ENCODE measurements at places on chromosomes 5 and 9.

DNA sequence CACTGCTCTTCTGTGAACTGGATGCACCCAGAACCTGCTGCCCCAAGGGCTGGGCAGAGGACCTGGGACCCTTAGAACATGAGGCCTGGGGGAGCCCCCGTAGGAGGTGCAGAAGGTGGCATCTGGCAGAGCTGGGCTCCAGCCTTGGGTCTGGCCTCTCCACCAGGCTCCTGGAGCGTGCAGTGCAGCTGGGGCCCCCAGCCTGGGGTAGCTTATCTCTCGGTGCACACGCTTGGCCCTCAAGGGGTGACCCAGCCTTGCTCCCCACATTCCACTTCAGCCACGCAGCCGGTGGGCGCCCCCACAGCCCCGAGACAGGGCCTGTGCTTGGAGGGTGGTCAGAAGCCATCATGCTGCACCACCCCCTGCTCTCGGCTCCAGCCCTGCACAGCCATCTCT lies 5.6 kb upstream of the NR5A1 start:
- no peak for DNase-seq

- no peak for DNase-seq
These were observed 243.8 kb downstream of the ADAMTSL1 start for GRCh38 chr9:18717759-18718158.

DNA sequence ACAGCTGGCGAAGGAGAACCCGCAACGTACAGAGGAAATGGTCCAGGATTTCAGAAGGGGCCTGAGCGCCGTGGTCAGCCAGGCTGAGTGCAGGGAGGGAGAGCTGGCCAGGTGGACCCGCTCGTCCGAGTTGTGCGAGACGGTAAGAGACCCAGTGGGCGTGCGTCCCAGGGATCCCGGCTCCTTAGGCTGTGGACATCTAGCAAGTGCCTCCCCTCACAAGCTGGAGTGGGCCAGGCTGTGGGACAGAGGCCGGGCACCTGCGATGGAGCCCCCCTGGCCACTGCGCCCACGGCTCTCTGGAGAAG lies 29.5 kb upstream of the LRRC14B start:
- no peak for DNase-seq

- no peak for DNase-seq
These were observed 578.4 kb downstream of the CDK5RAP2 start for GRCh38 chr9:120001536-120001935.

GRCh38 chr5:126186210-126186609 lies 237.0 kb upstream of the GRAMD2B start:
- no peak for DNase-seq

- no peak for DNase-seq
These were observed 24.2 kb downstream of the HOMER1 start for GRCh38 chr5:79489773-79490172.

- no peak for DNase-seq
These were observed 172.4 kb downstream of the SYK start for GRCh38 chr9:90974016-90974415.

DNA sequence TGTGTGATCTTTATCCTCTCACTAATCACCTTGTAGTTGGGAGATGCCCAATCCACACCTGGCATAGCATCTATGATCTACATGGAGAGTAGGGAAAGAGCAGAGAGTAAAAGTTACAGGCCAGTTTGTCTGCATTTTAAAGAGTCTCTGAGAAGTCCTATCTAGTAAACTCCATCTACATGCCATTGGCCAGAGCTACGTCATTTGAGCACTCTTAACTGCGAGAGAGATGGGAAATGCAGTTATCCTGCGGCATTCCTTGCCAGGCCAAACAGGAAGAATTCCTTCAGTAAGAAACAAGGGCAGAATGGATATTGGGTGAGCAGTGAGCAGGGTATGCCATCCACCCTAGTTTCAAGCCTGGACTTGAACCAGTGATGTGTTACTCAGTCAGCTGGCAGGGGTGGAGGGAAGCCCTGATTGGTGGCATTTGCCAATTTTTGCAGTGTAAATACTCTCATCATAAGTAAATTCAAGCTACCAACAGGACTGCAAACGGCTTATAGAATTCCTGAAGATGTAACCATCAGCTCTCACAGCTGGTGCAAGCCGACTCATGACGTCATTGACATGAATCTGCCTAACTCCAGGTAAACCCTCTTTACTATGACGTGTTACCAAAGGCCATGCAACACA lies 156.8 kb upstream of the MSX2 start:
- no peak for DNase-seq

DNA sequence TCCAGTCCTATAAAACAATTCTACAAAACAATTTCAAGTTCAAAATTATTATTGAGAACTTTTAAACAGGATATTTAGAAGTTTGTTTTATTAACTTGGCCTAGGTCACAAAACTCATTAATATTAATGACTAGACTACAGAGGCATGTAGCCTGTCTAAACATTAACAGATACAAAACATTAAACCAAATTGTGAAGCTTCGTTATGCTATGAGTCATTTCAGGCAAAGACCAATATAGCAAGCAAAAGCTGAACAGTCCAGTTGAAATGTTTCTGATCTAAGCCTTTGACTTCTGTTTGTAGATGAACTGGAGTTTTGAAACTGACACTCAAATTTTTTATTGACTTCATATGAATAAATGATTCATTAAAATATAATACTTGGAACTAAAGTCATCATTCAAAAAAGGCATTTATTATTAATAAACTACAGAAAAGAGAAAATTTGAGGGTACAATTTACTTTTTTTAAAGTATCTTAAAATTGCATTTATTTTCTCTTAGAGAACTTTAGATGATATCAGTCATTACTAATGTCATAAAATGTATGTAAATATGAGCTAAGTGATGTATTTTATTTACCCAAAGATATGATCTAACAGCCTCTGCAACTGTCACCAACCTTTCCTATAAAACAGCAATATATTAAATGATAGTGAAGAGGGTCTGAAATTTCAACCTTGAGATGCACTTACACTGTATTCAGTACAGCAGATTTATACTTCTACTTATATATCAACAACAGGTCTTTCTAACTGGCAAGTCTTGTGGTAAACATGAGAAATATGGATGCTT lies 188.8 kb downstream of the COMMD10 start:
- DNase-seq = no peak

- DNase-seq = no peak
These were observed 1.6 kb downstream of the BRINP1 start for GRCh38 chr9:119367683-119368075.

DNA sequence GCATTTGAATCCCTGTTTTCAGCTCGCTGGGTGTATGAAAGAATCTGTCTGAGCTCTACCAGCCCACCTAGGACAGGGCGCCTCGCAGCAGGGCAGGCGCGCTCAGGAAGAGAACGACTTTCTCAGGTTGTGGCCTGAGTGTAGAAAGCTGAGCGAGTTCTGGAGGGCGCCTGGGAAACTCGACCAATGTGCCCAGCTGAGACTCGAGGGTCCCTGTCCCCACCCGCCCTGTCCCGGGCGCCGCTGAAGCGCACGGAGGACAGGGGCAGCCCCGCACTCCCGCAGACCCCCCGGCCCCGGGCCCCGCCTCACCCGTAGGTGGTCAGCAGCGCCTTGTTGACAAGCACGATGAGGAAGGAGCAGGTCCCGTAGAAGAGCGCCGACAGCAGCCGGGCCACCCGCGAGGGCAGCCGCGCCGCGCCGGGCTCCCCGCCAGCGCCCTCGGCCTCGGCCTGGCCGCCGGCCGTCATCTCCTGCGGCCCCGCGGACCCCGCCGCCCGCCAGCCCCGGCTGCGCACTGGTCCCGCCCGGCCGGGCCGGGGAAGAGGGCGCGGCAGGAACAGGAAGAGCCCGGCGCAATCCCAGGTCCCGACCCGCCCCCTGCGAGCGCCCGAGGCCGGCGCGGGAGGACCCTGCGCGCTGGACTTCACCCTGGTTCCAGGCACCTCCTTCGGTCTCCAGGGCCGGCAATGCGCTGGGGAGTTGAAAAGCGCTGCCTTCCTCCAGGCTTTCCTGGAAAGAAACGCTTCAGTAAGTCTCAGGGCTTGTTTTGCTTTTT lies at the start of gene SLC35D2:
TSS of gene SLC35D2 (minus strand) at position 547 of the 778 bp plus-strand sequence. CDS start at position 470, 77 bp downstream.
- no peak for DNase-seq

DNA sequence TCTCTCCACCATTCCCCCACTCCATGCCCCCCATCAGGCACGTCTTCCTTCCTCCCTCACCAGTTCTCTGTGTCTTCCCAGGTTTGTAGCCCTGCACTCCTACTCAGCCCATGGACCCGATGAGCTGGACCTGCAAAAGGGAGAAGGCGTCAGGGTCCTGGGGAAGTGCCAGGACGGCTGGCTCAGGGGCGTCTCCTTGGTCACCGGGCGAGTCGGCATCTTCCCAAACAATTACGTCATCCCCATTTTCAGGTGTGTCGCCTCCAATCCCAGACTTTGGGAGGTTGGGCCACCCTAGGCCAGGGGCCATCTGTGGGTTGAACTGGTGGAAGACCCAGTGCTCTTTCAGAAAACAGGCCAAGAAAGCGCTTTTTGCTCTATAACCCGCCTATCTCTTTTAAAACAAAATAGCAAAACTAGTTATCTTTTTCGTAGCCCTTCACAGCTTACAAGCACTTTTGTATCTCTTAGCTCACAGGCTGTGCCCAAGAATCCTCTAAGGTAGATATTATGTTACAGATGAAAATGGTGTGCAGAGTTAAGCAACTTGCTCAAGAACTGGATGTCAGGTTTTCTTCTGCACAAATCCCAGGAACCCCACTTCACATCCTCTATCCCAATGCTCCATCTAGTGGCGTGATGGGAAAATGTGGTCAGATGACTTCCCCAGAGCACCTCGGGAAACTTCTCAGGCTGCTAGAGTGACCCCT lies 56.2 kb downstream of the PLAC8L1 start:
- peak; percentile 62 for DNase-seq

- no peak for DNase-seq
These were observed 33.1 kb downstream of the RASA1 start for GRCh38 chr5:87300744-87301143.

- no peak for DNase-seq
These were observed 13.2 kb downstream of the CMYA5 start for GRCh38 chr5:79702606-79703380.

DNA sequence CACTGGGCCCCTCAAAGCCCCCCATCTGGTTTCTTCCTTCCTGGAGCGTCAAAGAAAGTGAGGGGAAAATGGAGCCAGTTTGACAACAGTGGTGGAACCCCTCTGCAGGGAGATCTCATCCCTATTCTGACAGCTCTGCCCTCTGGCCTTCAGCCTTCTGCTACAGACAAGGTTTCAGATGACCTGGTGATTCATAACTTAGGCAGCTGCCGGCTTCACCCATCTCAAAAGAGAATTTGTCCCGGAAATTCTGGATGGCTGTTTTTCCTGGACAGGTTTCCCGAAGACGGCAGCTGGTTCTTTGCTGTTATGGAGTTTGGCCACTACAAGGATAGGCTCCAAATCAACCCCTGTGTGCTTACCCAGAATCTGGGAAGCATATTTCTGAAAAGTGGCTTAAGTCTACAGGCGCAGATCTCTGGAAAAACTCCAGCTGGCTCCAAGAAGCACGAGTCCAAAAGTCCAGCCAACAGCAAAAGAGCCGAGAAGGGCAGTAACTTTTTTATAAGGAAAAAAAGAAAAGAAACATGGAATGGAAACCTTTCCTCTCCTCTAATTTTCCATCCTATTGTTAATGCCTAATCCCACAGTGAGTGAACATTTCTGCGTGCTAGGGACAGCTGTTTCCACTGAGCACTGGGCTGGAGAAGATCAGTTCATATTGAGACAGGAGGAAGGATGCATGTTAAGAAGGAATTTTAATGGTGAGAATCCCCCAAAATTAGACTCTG lies 54.5 kb downstream of the ZNF366 start:
- DNase-seq = no peak

GRCh38 chr9:131627648-131628458 lies 82.5 kb downstream of the PRRT1B start:
- no peak for DNase-seq

DNA sequence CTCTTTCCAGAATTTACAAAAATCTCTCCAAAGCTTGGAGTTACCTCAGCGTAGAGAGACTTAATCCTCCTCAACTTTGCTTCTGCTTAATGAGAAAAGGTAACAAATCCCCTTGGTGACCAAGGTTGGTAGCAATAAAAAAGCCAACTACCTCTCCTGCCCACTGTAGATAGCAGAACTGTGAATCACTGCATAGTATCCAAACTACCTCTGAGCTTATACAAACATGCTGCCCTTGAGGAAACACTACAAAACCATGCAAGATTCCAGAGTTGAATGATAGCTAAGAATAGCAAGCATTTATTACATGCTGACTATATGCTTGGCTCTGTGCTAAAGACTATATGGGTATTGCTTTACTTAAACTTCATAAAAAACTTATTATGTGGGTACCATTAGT lies 2.8 kb upstream of the ADAMTS12 start:
- no peak for DNase-seq

DNA sequence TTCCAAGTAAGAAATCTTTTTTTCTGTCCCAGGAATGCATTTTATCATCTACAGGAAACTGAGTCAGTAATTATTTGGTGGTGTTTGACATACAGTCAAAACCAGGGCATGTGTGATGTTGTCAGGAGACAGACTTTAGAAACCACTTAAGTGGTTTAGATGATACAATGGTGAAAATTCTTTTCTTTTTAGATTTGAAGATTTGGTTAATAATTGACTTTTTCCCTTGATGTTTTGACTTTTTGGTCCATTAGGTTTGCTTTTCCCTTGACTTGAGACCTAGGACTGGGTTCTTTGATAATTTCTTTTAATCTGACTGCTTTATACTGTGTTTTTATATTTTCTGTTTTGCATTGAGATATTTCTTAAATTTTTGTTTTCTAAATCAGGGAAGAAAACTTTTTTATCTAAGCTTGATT lies 85.2 kb downstream of the RASGRF2 start:
- DNase-seq = no peak

- DNase-seq = no peak
These were observed 70.7 kb upstream of the RAPGEF1 start for GRCh38 chr9:131810351-131811170.

DNA sequence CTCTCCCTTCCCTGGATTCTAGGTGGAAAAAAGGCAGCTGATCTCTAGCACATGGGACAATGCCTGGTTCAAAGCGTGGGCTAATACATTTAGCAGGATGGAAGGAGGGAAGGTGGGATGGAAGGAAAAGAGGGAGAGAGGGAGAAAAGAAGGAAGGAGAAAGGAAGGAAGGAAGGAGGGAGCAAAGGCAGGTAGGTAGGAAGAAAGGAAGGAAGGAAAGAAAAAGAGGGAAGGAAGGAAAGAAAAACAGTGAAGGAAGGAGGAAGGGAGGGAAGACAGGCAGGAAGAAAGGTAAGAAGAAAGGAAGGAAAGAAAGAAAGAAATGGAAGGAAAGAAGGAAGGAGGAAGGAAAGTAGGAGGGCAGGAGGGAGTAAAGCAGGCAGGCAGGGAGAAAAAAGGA lies 12.2 kb upstream of the PALM2AKAP2 start:
- DNase-seq = no peak

DNA sequence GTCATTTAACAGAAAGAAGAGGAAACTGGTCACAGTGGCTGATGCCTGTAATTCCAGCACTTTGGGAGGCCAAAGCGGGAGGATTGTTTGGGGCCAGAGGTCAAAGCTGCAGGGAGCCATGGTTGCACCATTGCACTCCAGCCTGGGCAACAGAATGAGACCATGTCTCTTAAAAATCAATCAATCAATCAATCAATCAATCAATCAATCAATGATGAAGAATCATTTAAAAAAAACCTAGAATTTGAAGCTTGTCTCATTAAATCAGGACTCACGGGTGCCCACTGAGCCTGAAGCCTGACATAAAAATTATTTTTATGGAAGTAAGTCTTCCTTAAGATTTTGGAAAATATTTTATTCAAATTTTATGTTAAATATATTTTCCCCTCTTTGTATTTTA lies 43.9 kb downstream of the BNIP1 start:
- DNase-seq = no peak

Data from NCI-H748 treated with DMSO at 0.1 percent for 48 hours (cell line).